ENCODE measurements at places on chromosomes 13 and 19. TPM values are rescaled to one million over a fixed set of nuclear protein-coding genes. Genes with fewer than 3 reads are reported as not detected.

SLC10A2 gene
- not detected for total RNA-seq

IRF2BP1 gene
- 17.4 TPM for total RNA-seq

ZSCAN5C gene
- total RNA-seq: not detected

- no peak for DNase-seq
Observed at GRCh38 chr19:16040642-16041041, 35.7 kb upstream of the TPM4 start.

GRCh38 chr19:737591-738093, 13.3 kb upstream of the MISP start:
- no peak for DNase-seq

GRCh38 chr19:1527650-1528309, 3.9 kb downstream of the PLK5 start:
- DNase-seq: no peak

DNA sequence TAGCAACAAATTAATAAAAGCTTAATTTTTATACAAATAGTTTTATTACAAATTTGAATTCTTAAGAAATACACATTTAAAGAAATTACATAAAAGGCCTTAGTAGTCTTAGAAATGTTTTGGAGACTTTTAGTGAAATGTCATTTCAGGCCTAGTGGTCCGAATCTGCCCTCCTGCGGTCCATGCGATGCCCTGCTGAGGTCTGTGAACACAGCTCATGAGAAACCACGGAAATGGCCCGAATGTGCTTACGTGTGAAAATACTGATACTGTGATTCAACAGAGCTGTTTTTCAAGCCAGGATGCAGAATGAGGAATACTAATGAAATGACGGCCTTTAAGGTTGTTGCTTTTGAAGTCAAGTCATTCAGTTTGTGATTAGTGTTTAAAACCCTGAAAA, 157.9 kb downstream of the COL4A1 start:
- no peak for DNase-seq

DNA sequence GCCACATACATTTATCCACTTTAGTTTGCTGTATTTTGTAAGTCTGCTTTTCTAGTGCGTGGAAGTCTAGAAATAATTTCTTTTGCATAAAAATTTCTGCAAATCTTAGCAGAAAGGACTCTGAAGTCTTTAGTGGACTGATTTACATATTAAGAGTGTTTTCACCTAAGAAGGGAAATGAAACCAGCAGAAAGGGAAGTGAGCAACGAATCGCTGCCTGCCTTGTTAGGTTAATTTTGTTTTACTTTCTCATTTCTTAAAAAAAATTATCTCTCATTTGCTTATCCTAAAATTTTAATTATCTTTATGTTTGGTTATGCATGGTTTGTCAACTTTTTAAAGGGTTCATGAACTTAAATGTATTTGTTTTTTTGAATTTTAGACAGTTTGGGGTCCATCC, 767 bp upstream of the GPR18 start:
- DNase-seq: no peak
